ENCODE measurements at places on chromosomes 16 and 17. TPM values are rescaled to one million over a fixed set of nuclear protein-coding genes. Genes with fewer than 3 reads are reported as not detected.

GRCh38 chr17:65487161-65487560, 74.3 kb downstream of the AXIN2 start:
- DNase-seq, result no peak

DNA sequence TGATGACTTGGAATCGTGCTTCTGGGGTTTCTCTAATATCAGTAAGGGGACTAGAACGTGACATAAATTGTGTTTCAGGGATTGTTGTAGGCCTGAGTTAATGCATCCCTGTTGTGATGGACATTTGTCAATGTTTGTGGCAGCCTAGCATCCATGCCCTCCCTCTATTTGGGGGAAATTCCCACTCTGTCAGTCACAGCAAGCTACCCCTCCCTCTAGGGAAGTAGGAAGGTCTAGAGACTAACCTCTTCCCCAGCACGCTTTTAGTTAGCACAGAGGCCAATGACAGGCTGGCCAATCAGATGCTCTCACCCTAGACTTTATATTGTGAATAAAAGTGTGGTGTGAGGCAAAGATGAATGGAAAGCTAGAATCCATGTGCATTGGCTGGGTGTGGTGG, 32.4 kb upstream of the NF1 start:
- DNase-seq, result no peak

DNA sequence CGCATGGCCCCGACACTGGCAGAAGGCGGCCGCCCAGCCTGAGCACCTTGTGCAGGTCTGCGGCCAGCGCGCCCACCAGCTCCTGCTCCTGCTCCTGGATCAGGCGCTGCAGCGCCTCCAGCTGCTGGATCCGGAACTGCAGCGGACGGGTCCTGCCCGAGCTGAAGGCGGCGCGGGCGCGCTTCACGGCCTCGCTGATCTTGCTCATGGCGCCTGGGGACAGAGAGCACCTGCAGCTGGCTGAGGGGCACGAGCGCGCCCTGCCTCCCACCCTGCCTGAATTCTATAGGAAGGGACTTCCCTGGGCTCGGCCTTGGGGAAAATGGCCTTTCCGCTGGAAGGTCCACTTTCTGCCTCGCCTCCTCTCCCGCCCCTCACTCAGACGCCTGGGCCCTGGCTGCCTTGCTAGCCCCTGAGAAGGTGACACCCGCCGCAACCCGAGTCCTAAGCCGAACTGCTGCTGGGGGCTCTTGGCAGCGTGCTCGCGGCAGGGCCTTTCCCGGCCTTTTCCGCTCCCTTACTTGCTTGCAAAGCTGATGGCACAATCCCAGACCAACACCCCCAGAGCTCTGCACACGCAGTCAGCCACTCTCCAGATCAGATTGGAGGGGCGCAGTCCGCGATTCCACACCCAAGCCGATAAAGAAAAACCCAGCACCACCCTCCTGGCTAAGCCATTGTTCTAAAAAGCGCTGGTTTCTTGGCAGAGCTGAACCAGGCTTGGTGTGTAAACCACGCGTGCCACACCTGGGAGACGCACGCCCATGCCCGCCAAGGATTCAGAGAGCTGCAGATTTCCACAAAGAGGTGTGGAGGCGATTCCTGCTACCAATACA, 3.0 kb downstream of the ALDH3A1 start:
- DNase-seq, result peak; percentile 87

GRCh38 chr16:138049-138417, 440 bp downstream of the NPRL3 start:
- DNase-seq, result no peak

GRCh38 chr17:75064040-75064439, 17.0 kb downstream of the KCTD2 start:
- no peak for DNase-seq

- no peak for DNase-seq
Measured at GRCh38 chr17:67280279-67280678, 35.3 kb upstream of the HELZ start.

CIBAR2 gene
- polyA plus RNA-seq, result 0.21 TPM

NPIPA8 gene
- polyA plus RNA-seq, result 58.6 TPM

- no peak for DNase-seq
Measured at GRCh38 chr16:8679151-8679550, 4.7 kb downstream of the ABAT start.

GRCh38 chr17:78433013-78433727, 54.7 kb downstream of the PGS1 start:
- no peak for DNase-seq

DNA sequence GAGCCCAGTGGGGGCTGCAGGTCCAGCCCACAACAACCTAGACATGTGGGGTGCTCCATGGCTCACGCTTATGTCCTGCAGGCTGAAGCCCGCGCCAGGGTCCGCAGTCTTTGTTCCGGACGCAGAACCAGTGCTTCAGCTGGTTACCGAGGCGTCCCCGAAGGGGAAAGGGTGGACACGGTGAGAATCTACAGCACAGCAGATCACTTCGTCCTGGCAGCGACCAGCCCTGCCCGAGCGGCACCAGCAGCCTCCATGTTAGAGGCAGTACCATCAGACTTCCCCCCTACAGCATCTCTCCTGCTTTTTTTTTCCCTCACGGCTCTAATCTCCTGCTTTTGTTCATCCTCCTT, 1736.4 kb downstream of the TP53TG3F start:
- DNase-seq, result no peak

DNA sequence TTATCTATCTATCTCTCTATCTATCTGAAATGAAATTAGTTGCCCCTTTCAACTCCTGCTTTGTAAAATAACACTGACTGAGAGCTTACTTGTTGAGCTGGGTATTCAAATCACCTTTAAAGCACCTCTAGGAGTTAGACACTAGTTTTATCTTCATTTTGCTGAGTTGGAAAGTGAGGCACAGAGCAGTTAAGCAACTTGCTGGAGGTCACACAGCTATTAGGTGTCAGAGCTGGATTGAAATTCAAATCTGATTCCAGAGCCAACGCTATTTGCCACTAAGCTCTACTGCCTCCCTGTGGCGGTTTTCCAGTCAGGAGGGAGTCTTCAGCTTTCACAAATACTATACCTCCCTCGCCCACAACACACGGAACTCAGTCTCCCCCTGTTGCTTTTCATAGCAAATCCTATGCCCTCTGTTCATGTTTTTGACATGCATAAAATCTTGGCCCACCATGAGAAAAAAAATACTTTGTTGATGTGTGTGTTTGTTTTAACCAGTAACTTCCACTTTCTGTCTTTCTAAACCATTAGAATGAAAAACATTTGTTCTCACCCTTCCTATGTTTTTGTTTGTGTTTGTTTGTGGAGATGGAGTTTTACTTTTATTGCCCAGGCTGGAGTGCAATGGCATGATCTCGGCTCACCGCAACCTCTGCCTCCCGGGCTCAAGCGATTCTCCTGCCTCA, 74.8 kb upstream of the SMURF2 start:
- no peak for DNase-seq

GRCh38 chr16:86986136-86986535, 331.1 kb downstream of the C16orf95 start:
- no peak for DNase-seq
